Femur (tissue), 1 donor: ENCODE measurements at places on chromosomes 6 and 20.

- DNase-seq: no peak
These were observed 621.1 kb upstream of the ADGRB3 start for GRCh38 chr6:68013780-68014515.

DNA sequence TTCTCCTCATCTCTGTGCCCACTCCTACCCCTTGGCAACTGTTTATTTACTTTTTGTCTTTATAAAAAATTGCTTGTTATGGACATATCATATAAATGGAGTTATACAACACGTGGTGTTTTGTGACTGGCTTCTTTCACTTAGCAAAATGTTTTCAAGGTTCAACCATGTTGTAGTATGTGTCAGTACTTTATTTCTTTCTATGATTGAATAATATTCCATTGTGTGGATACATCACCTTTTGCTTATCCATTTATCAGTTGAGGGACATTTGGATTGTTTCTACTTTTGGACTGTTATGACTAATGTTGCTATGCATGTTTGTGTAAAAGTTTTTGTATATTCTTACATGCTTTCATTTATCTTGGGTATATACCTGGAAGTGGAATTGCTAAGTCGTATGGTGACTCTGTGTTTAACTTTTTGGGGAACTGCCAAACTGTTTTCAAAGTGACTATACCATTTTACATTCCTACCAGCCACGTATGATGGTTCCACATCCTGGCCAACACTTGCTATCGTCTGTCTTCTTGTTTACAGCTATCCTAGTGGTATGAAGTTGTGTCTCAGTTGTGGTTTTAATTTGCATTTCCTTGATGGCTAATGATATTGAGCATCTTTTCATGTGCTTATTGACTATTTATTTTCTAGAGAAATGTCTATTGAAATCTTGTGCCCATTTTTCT is 84.4 kb downstream of the SLX4IP start:
- DNase-seq: no peak

DNA sequence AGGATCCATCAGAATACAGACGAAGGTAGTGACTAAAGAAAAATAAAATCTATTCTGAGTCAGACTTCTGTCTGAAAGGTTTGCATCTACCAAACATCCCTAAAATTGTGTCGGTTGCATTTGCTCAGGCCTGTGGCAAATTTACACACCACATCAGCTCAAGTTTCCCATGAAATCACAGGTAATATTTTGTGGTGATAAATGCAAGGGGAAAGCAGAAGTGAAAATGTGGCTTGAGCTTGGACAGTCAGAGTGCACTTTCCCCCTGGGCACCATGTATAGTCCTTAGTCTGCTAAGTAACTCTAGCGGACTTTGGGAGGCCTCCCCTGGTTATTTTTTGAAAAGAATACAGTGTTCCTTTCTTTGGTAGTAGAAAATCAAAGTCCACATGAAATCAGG is 159.1 kb downstream of the PKHD1 start:
- no peak for DNase-seq

DNA sequence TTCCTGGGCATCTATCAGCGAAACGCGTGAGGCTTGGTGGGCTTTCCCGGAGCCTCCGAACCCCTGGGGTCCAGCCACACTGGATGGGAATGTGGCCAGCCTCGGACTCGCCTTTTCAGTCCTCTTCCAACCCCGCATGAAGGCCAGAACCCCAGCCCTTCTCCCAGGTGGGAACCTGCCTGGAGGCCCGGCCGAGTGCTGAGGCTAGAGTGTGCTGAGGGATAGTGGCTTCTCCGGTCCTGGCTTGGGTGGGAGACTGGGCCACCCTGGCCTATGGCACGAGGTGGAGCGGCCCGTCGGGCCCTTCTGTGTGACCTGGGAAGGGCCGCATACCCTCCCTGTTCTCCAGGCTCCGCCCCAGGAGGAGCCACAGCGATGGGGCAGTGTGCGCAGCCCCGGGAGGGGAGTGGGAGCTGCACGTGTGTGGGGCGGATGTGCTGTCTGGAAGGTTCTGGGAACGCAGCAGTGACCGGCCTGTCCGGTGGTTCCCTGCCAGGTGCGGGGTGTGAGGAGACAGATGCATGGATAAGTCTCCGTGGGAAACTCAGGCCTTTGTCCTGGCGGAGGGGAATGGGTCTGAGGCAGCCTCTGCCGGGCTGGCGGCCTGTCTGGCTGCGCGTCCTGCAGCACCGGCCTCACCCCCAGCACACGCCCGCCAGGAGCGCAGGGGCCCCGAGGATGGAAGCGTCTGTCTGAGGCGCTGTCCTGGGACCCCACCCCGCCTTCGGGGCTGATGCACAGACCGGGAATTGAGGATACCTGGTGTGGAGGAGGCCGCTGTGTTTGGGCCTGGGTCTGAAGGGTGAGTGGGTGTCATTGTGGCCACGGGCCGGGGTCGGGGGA is 1.1 kb upstream of the BHLHE23 start:
- DNase-seq: no peak

- DNase-seq: no peak
These were observed 10.4 kb upstream of the CTCFL start for GRCh38 chr20:57535297-57535696.

- DNase-seq: no peak
These were observed 12.6 kb upstream of the SGK1 start for GRCh38 chr6:134330555-134330954.

DNA sequence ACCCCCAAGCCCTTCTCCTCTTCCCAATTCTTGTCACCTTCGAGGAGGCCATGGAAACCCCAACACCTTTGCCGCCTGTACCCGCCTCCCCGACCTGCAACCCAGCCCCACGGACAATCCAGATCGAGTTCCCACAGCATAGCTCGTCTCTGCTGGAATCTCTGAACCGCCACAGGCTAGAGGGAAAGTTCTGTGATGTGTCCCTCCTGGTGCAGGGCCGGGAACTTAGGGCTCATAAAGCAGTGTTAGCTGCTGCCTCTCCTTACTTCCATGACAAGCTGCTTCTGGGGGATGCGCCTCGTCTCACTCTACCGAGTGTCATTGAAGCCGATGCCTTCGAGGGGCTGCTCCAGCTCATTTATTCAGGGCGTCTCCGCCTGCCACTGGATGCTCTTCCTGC is 675 bp downstream of the ZBTB9 start:
- peak; percentile 15 for DNase-seq

DNA sequence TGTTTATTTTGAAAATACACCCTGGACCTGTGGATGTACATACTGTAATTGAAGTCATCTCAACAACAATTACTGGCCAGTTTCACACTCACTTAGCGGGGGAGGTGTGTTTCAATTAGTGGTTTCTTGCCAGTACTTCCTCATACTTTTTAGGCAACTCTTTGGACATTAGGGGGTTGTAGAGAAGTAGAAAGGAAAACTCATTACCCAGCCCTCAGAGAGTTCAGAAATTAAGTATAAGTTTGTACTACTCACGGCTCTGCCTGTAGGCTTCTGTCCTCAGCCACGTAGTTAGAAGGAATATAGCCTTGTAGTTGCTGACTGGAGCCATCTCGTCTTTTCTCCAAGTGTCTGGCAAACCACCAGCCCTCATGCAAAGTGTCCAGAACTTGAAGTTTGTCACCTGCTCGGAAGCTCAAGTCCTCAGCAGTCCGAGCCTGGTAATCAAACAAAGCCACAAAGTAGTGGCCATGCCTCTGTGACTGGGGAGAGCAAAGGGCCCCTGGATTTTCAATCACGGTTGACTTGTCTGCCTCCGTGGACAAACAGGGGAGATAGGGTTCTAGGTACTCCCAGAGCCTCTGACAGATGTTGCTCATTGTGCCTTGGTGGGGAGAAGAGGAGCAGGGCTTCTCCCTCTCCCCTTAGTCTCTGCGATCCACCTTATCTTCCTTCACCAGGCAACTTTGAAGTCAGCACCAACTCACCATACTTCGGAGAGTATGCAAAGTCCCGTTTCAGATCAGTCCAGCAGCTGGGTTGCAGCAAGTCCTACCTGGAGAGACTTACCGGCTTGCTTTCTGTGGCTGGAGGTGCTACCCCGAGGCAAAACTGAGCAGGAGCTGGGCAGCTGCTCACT is 749 bp downstream of the FRK start:
- DNase-seq: no peak

GRCh38 chr6:3151691-3152090 is 5.7 kb downstream of the TUBB2A start:
- DNase-seq: peak; percentile 54

DNA sequence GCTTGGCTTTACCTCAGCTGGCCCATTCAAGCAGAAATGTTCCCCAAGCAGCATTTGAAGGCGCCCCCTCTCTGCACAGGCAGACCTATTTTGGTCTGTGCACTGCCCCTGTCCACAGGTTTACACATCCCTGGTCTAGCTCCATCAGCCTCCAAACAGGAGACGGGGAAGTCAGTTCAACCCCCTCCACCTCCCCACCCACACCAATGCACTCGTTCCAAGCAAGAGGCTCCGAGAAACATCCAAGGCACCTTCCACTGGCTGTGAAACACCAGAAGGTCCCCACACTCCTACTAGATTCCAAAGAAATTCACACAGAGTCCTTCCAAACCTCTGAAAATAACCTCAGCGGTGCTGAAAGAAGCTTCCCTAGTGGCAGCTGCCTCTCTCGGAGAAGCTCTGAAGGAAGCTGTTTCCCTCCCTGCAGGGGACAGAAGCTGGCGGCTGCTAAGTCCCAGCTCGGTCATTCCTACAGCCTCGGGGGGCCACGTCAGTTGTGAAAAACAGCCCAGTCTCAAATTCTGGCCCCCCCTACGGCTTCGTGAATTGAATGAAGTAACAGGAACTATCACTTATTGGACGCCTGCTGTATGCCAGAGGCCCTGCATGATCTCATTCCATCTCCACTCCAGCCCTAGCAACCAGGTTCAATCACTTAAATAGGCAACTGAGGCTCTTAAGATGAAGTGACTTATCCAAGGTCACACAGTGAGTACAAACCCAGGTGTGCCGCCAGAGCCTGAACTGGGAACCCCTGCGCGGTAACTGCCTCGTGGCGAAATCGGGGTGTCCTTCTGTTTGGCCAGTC is 815 bp downstream of the SPATA2 start:
- DNase-seq: no peak

- DNase-seq: no peak
These were observed 37.7 kb downstream of the GRM4 start for GRCh38 chr6:34108176-34108575.

- DNase-seq: peak; percentile 74
These were observed 106.6 kb downstream of the VEGFA start for GRCh38 chr6:43876602-43877001.

GRCh38 chr6:7328243-7328642 is 15.2 kb upstream of the SSR1 start:
- DNase-seq: no peak

DNA sequence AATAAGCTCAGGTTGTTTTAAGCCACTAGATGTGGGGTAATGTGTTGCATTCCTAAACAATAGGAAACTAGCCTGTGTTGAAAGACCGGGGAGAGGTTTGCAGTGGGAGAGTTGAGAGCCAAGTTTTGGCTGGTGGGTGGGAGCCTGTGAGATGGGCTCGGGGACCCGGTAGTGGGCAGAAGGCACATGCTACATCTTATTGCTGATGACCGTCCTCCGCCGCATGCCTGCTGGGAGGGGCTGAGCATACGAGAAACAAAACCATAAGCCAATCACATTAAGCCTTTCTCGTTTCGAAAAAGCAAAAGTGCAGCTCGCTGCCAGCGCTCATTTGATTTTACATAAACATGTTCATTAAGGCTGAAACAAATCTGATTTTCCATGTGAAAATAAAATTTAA is 57.4 kb upstream of the MPC1 start:
- no peak for DNase-seq

- no peak for DNase-seq
These were observed 26.5 kb downstream of the DAAM2 start for GRCh38 chr6:39818695-39819094.

- DNase-seq: peak; percentile 20
These were observed 983 bp upstream of the KCNQ5 start for GRCh38 chr6:72620871-72621290.

- DNase-seq: peak; percentile 76
These were observed 96.2 kb upstream of the FOXO3 start for GRCh38 chr6:108464418-108465097.

- DNase-seq: no peak
These were observed 133.7 kb downstream of the PLCB4 start for GRCh38 chr20:9202420-9203080.

DNA sequence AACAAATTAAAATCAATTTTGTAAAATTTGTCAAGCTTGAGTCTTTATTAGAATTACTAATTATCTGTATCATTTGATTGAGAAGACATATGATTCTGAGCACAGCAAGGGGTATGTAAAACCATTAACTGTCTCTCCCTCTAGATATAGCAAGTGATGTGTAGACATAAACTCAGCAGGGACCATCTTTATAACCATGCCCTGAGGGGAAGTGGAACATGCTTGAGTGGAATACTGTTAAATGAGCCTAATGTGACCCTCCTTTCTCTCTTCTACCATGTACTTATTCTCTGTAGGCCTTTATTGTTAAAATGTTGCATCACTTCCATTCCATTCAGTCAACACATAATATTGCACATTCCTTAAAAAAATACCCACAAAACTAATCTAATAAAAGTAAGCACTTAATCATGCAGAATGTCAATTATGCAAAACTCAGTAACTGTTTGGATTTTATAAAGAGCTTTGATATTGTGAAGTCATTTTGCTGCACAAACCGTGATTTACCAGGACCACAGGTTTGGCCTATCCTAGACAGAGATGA is 896.6 kb upstream of the MANEA start:
- no peak for DNase-seq

- DNase-seq: no peak
These were observed 184.5 kb upstream of the RAB32 start for GRCh38 chr6:146359131-146359530.

DNA sequence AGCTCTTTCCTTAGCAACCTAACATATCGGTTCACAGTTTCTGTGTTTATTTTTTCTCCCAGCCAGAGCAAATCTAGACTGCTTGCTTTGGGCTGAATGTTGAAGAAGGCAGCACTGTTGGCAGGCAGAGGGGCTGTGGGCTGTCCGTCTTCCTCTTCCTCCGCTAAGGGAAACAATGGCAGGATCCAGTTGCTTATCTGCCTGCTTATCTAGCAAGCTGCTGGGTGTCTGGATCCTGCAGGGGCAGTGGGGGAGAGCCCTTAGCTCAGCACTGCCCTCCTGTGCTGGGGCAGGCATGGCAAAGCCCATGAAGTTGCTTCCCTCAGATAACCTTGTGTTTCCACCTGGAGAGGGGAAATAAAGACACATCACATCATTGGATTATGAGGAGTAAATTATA is 92.7 kb upstream of the CD93 start:
- DNase-seq: no peak
